ENCODE measurements at places on chromosomes 3 and 15.

GRCh38 chr3:118548434-118548833 lies 486.2 kb downstream of the IGSF11 start:
- no peak for DNase-seq

- DNase-seq, result no peak
Measured at GRCh38 chr3:73680391-73681095, 55.8 kb upstream of the PDZRN3 start.

- no peak for DNase-seq
Measured at GRCh38 chr3:114404590-114404989, 110.8 kb downstream of the TIGIT start.

- no peak for DNase-seq
Measured at GRCh38 chr15:77499087-77499760, 78.5 kb downstream of the HMG20A start.

DNA sequence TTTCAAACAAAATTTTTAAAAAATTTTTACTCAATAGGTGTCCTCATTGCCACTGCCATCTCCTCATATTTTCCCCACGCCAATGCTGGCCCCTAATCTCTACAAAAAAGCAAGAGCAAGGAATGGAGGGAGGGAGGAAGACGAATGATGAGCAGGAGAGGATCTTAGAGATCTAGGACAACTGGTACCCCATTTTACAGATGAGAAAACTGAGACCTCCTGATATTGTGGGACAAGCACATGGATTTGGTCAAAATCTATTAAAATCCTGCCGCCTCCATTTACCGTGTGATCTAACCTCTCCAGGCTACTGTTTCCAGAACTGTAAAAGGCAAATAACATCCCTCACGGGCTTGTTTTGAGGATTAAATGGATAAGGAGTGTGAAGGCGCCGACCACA lies 4.6 kb downstream of the HEG1 start:
- no peak for DNase-seq

- DNase-seq, result no peak
Measured at GRCh38 chr3:128725547-128726022, 398 bp upstream of the RAB7A start.

DNA sequence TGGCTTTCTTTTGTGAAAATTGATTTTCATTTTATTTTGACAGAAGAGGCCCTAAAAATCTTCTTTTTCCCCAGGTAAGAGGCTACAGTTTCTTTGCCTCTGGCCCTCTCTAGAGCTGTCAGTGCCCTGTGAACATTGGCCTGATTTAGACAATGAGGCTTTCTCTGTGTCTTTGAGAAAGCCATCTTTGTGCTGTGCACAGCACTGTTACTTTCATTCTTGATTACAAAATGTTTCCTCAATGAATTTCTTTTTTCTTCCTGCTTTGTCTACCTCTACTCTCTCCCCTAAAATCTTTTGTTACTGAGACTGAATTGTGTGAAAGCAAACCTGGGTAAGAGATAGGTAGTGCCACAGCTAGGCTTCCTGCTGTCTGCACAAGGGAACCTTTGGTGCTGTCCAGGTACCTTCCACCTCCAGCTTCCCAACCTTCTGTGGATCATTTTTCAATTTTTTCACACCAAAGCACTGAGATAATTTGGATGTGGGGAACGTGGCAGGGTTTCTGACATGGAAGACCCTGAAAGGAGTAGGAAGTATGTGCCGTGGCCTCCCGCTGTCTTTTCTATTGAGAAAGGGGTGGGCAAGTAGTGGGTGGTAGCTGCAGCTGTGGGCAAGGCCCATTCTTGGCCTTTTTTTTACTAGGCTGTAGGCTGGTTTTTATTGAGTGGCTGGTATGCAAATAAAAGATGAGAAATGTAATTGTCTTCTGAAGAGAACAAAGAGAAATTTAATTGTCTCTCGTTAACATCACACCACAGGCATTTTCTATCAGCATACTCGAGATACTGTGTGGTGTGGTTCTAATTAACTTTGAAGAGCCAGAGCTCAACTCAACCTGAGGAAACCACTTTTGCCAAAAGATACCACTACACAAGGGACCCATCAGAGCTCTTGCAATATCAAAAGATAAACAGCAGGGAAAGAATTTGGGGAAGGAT lies 21.0 kb downstream of the RAB8B start:
- no peak for DNase-seq

DNA sequence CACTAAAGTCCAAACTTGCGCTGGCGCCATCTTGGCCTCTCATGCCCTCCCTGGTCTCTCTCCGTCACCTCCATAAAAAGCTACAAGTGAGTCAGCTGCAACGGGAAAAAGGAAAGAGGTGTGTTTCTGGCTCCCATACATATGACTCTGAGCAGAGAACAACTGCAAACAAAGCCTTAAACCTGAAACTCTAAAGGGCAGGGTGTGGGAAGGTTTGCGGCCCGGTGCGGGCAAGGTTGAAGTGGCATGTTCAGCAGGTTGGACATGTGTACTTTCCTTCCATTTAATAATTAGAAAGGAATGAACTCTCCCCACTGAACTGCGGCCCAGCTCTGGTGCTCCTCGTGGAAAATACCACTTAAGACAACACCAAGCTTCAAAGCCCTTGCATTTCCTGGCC lies 59.0 kb upstream of the PPARG start:
- no peak for DNase-seq

GRCh38 chr3:169242708-169243513 lies 420.6 kb downstream of the MECOM start:
- no peak for DNase-seq

DNA sequence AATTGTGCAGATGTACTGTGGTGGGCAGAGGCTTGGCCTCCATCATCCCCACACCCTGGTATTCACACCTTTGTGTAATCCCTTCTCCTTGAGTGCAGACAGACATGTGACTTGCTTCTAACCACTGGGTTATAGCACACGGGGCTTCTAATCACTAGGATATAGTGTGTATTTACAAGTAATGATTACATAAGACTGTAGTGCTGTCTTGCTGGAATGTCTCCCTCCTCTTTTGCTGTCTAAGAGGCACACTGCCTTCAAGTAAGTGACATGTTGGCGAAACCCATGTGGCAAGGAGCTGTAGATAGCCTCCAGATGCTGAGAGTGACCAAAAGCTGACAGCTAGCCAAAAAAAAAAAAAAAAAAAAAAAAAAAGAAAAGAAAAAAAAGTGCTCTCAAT lies 542.7 kb upstream of the MDFIC2 start:
- DNase-seq, result no peak

DNA sequence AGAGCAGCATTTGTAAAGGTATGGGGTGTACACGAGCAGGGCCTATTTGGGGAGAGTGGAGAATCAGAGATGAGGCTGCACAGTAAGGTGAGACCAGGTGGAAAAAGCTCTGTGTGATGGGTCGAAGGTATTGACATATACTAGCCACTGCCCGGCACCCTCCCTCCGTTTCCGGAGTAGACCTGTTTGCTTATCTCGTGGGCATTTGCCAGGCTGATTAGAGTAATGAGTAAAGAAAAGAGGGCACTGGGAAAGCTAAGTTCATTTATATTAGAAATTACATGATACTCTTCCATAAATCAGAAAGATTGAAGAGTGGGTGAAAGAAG lies 46.2 kb upstream of the ATG7 start:
- DNase-seq, result no peak

GRCh38 chr3:174199696-174200095 lies 659.4 kb upstream of the NAALADL2 start:
- DNase-seq, result no peak

GRCh38 chr3:179330438-179330837 lies 7.6 kb downstream of the ZNF639 start:
- DNase-seq, result no peak

- DNase-seq, result no peak
Measured at GRCh38 chr3:44601749-44602148, 17.0 kb downstream of the ZNF660 start.

DNA sequence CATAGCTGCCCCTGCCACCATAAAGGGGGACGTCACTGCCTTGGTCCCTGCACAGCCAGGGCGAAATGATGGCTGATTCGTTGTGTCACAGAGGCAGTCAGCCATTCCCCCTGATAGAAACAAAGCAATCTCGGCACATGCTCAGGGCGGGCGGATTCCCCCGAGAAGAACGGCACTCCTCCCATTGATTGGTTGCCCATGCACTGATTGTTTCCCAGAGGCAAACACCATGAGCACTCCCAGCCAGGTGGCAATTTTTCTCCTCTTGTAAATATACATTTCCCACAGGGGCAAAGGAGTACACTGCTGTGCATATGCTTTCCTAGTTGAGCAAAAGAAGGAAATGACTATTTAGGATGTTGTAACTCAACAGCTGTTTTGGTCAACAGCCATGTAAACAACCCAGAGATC lies 56.5 kb downstream of the KY start:
- DNase-seq, result no peak

- DNase-seq, result no peak
Measured at GRCh38 chr3:14689247-14689980, 14.5 kb downstream of the C3orf20 start.

Data from GM12891 (cell line).